ENCODE measurements at places on chromosomes 7 and 10. TPM values are rescaled to one million over a fixed set of nuclear protein-coding genes. Genes with fewer than 3 reads are reported as not detected.
A peak's percentile ranks its signal among the peaks of the same experiment; 100 is the strongest.

DNA sequence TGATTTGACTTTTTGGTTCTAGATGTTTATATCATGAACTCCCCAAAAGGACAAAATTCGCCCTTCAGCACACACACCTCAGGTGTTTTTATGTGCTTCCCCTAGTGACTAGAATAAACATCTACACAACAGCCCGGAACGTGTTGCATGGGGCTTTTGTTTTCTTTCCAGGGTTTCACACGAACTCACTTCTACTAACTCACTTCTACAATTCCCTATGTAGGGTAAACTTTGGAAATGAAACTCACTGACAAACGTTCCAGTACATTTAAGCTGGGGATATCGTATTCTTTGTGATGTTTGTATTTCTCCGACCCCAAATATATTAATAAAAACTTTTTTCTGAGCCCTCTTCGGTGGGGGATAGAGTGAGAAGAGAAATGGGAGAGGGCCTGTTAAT, 1.4 kb downstream of the TRA2A start:
- peak overlapping the region; percentile 99 for H3K27ac ChIP-seq
- peaks cover 35% of the 10 kb centered on the region for H3K36me3 ChIP-seq
- no peaks in the 10 kb centered on the region for H3K27me3 ChIP-seq
- peaks cover 49% of the 10 kb centered on the region for H3K4me1 ChIP-seq
- peak overlapping the region; percentile 97 for H3K4me3 ChIP-seq
- peak; percentile 35 for DNase-seq

DNA sequence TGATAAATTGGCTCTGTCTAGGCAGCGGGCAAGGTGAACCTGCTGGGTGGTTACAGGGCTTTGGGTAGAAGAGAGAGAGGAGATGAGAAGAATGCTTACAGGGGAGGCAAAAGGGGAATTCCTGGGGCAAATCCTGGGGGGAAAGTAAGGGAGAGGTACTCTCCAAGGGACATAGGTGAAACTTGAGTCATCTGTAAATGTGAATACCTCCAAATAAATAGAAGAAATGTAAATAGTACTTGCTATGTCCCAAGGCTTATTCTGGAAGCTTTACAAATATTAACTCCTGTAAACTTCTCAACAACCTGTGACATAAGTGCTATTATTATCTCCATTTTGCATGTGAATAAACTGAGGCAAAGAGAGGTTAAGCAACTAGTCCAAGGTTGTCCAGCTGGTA, 57.7 kb upstream of the CDK13 start:
- no peaks in the 10 kb centered on the region for H3K36me3 ChIP-seq
- DNase-seq = no peak
- H3K27me3 ChIP-seq = peaks cover 13% of the 10 kb centered on the region
- H3K27ac ChIP-seq = no peak overlapping the region
- no peaks in the 10 kb centered on the region for H3K4me1 ChIP-seq
- no peak overlapping the region for H3K4me3 ChIP-seq

DNA sequence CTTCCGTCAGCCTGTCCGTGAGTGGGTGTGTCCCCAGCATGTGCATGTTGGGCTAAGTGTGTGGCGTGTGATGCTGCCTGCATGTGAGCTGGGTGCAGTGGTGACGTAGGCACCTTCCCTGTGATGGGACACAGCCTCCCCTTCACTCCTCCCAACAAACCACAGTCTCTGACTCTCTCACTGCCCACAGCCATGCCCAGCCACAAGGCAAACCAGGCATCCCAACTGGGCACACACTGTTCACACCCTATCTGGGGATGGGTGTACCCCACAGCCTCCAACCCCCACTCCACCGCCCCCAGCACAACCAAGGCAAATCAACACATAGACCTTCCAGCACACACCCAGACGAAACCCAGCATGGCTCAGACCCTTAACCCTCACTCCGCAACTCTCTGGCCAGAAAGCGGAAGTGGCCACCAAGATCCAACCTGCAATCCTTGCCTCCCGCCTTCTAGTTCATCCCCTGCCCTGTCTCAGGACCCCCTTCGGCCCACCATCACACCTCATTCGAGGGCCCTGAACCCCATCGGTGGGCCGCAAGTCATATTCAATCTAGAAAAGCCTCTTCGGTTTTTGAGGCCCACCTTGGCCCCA, 10.4 kb downstream of the PSD start:
- H3K27me3 ChIP-seq = peaks cover 24% of the 10 kb centered on the region
- peak overlapping the region; percentile 81 for H3K4me3 ChIP-seq
- H3K27ac ChIP-seq = peak overlapping the region; percentile 15
- peaks cover 14% of the 10 kb centered on the region for H3K36me3 ChIP-seq
- peaks cover 31% of the 10 kb centered on the region for H3K4me1 ChIP-seq
- DNase-seq = no peak

- no peaks in the 10 kb centered on the region for H3K36me3 ChIP-seq
- DNase-seq = no peak
- H3K27me3 ChIP-seq = peaks cover 30% of the 10 kb centered on the region
These were observed 18.0 kb downstream of the RNLS start for GRCh38 chr10:88565072-88565471.

DNA sequence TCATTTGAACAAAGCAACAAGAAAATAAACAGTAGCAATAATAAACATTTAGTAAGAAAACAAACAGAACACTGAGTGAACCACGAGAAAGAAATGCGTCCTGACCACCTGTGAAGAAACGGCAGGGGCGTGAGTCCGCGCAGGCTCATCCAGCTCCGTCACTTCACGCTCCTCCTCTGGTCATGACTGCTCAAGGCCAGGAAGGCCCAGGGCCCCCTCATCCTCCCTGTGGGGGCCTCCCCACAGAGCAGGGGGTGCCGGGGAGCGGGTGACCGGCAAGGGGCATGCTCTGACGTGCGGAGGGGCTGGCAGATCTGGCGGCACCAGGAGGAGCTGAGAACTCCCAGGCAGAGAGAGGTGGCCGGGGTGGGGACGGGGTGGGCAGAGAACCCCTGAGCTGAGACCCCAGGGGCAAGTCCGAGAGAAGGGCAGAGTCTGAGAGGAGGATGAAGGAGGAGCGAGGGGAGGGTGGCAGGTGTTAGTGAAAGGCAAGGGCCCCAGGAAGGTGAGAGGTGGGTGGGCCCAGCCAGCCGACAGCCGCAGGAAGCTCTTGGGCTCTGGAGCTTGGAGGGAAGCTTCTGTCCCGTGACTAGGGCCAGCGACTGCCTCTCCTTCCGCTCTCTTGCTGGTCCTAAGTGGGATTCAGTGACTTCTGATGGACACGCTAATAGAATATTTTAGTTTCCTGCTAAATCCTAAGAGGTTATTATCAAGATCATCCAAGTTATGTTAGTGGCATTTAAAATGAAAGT, 223.9 kb downstream of the TCERG1L start:
- no peaks in the 10 kb centered on the region for H3K4me1 ChIP-seq
- no peaks in the 10 kb centered on the region for H3K36me3 ChIP-seq
- no peak overlapping the region for H3K27ac ChIP-seq
- no peak overlapping the region for H3K4me3 ChIP-seq

DNA sequence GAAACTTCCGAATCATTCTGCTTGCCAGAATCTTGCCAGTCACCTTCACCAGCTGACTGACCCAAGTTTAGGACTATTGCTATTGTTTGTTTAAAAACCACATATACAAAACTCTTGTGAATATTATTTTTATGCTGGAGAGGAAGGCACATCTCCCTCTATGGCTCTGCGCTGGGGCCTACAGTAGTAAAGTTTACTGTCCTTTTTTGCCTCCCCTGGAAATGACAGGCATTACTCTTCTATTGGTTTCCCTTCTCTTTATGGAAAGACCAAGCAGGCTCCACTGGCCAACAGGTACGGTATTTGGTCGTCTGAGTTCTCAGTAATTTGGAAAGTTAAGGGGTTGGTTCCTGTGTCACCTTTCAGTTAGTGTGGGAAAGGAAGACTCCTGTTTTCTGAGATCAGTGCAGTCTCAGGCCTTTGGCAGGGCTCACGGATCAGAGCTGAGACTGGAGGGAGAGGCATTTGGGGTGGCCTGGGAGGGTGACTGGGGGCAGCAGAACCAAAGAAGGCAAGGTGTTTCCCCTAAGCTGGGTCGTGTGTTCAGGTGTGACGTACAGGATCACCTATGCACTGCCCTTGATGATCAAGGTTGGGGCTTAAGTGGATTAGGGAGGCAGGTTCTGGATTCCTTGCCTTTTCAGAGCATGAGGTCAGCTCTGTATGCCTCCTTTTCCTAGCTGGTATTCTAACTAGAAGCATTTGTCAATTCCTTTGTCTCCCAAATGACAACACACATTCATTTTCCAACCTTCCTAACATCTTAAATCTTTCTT, 16.0 kb upstream of the KIF5B start:
- H3K4me3 ChIP-seq = no peak overlapping the region
- DNase-seq = no peak
- no peak overlapping the region for H3K27ac ChIP-seq
- no peaks in the 10 kb centered on the region for H3K36me3 ChIP-seq
- no peaks in the 10 kb centered on the region for H3K4me1 ChIP-seq

- DNase-seq = no peak
- no peaks in the 10 kb centered on the region for H3K36me3 ChIP-seq
- H3K4me3 ChIP-seq = no peak overlapping the region
- H3K27ac ChIP-seq = no peak overlapping the region
- no peaks in the 10 kb centered on the region for H3K4me1 ChIP-seq
These were observed 130.0 kb upstream of the EEPD1 start for GRCh38 chr7:36023033-36023560.

GRCh38 chr7:47149971-47150370, 431.9 kb downstream of the TNS3 start:
- H3K27ac ChIP-seq = no peak overlapping the region
- H3K4me1 ChIP-seq = no peaks in the 10 kb centered on the region
- no peak for DNase-seq
- H3K4me3 ChIP-seq = no peak overlapping the region
- no peaks in the 10 kb centered on the region for H3K36me3 ChIP-seq
- no peaks in the 10 kb centered on the region for H3K27me3 ChIP-seq

DNA sequence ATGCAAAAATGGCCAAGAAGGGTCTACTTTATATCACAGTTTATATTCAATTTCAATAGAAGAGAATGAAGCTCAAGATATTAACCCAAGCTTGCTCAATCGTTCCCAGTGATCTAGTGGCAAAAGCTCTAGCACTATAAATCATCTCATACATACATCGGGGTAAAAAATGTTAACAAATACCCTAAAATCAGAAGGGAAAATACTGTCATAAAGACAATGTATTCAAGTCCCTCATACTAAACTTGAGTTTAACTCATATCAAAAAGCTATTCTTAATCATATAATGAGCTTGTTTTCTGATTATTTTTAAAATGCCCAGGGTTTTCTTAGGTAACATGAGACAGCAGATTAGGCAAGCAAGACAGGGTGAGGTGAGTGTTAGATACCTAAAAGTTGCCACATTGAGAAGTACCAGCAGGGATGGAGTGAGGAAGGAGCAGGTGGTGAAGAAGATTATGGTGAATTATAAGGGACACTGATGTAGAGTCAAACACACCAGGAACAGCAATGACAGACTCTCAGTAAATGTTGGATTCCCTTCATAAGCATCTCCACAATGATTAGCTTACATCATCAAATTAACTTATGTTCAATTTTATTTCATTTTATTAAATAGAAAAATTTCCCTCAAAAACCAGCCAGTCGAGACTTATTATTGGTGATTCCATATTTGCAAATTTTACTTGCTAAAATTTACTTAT, 46.2 kb downstream of the ELAPOR2 start:
- H3K27me3 ChIP-seq = peaks cover 1% of the 10 kb centered on the region
- H3K27ac ChIP-seq = no peak overlapping the region
- no peak for DNase-seq
- H3K4me3 ChIP-seq = no peak overlapping the region
- no peaks in the 10 kb centered on the region for H3K4me1 ChIP-seq

DNA sequence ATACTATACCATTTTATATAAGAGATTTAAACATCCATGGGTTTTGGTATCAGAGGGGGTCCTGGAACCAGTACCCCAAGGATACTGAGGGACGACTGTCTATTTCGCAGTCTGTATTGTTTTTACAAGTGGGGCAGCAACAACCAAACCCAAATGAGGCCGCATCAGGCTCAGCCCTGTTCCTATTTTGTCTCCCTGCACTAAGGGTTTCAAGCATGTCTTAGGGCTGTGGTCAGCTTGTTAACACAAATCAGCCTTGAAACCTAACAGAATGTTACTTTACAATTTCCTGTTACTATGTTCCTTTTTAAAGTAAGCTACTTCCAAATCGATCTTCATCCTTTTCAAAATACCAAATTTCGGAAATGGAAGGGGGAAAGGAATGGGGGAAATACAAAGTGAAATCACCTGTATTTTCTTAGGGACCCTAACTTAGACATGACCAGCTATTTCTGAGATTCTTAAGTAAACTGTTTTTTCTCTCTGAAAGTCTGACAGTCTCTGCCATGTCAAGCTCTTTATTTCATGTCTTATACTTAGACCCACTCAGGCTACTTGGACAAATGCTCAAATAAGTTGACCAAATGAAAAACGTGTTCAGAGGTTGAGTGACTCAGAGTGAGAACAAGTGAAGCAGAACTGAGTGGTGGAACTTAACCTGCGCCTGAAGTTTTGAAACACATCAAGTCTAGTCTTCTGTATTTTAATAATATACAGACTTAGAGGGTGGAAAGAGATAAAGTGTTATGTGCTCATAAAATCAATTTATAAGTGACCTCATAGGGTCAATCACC, 75.8 kb downstream of the C1GALT1 start:
- H3K27ac ChIP-seq = peak overlapping the region; percentile 86
- peak overlapping the region; percentile 70 for H3K4me3 ChIP-seq
- H3K4me1 ChIP-seq = peaks cover 48% of the 10 kb centered on the region
- H3K27me3 ChIP-seq = no peaks in the 10 kb centered on the region
- peaks cover 66% of the 10 kb centered on the region for H3K36me3 ChIP-seq

- H3K27ac ChIP-seq = no peak overlapping the region
- no peaks in the 10 kb centered on the region for H3K27me3 ChIP-seq
- no peak overlapping the region for H3K4me3 ChIP-seq
- no peak for DNase-seq
These were observed 78.7 kb downstream of the NKX6-2 start for GRCh38 chr10:132707121-132707775.

DNA sequence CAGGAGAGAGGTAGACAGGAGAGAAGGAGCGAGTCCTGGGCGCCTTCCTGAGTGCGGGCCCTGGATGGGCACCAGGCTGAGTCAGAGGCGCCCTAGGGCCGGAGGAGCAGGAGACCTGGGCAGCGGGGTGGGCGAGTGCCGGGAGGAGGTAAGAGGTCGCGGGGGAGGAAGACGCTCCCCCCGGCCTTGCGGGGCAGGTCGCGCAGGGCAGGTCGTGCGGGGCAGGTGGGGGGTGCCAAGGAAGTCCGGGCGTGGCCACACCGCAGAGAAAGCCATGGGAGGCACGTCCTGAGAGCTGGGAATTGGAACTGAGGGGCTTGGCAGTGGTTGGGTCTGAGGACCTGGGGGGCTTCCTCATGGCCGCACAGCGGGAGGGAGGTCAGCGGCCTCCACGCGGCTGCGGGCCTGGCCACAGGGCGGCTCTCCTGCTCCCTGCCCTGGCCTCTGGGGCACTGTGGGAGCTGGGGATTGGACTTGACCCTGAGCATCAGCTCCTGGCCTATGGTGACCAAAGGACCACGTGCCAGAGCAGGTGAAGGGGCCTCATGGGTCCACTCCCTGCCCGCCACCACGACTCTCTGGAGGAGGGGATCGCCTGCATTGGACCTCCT, 935 bp downstream of the MMP21 start:
- H3K27ac ChIP-seq = no peak overlapping the region
- no peak for DNase-seq
- no peaks in the 10 kb centered on the region for H3K36me3 ChIP-seq
- H3K4me3 ChIP-seq = no peak overlapping the region

The PRRT4 gene
- 0.39 TPM for total RNA-seq

The PAX4 gene
- not detected for total RNA-seq

The WNT16 gene
- total RNA-seq = not detected
